ENCODE measurements at places on chromosomes 3 and 15.

DNA sequence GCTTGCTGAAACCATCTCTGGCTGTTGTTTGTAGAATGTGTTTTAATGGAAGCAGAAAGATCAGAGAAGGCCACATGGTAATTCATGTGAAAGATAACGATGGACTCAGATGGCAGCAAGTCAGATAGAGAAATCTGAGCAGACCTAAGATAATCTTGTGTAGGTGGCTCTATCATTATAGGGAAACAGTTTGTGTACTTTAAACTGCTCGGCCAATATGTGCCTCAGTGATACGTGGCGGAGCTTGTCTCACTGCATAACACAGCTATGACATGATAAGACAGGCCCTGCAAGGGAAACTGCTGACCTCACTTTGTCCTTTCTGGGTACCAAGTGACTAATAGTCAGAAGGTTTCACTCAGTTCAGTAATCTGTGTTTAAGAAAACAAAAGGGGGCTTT, 51.0 kb downstream of the MME start:
- no peaks in the 10 kb centered on the region for H3K27me3 ChIP-seq
- no peak overlapping the region for H3K4me3 ChIP-seq
- no peak overlapping the region for H3K27ac ChIP-seq
- H3K36me3 ChIP-seq, result no peaks in the 10 kb centered on the region
- no peaks in the 10 kb centered on the region for H3K4me1 ChIP-seq
- DNase-seq, result no peak

- no peak for DNase-seq
- no peaks in the 10 kb centered on the region for H3K27me3 ChIP-seq
- H3K4me1 ChIP-seq, result no peaks in the 10 kb centered on the region
Measured at GRCh38 chr3:46541835-46542234, 24.3 kb downstream of the LRRC2 start.

- no peaks in the 10 kb centered on the region for H3K27me3 ChIP-seq
- no peaks in the 10 kb centered on the region for H3K4me1 ChIP-seq
- H3K4me3 ChIP-seq, result no peak overlapping the region
Measured at GRCh38 chr3:32888739-32889138, 62.7 kb upstream of the CCR4 start.

GRCh38 chr3:178618197-178618596, 82.0 kb downstream of the KCNMB2 start:
- H3K27me3 ChIP-seq, result no peaks in the 10 kb centered on the region
- no peak overlapping the region for H3K4me3 ChIP-seq
- H3K27ac ChIP-seq, result no peak overlapping the region
- H3K4me1 ChIP-seq, result no peaks in the 10 kb centered on the region
- no peaks in the 10 kb centered on the region for H3K36me3 ChIP-seq

GRCh38 chr3:42831321-42831713, 22.1 kb downstream of the ACKR2 start:
- no peak overlapping the region for H3K4me3 ChIP-seq
- H3K4me1 ChIP-seq, result no peaks in the 10 kb centered on the region
- DNase-seq, result peak; percentile 81
- H3K27me3 ChIP-seq, result no peaks in the 10 kb centered on the region
- H3K36me3 ChIP-seq, result no peaks in the 10 kb centered on the region

- H3K4me3 ChIP-seq, result no peak overlapping the region
- H3K27ac ChIP-seq, result no peak overlapping the region
- no peaks in the 10 kb centered on the region for H3K27me3 ChIP-seq
- no peaks in the 10 kb centered on the region for H3K36me3 ChIP-seq
Measured at GRCh38 chr3:194196876-194197275, 60.9 kb downstream of the HES1 start.

GRCh38 chr15:79943820-79944219, 27.2 kb downstream of the BCL2A1 start:
- H3K4me3 ChIP-seq, result no peak overlapping the region
- DNase-seq, result no peak
- no peaks in the 10 kb centered on the region for H3K27me3 ChIP-seq
- no peaks in the 10 kb centered on the region for H3K36me3 ChIP-seq
- H3K27ac ChIP-seq, result no peak overlapping the region
- no peaks in the 10 kb centered on the region for H3K4me1 ChIP-seq

DNA sequence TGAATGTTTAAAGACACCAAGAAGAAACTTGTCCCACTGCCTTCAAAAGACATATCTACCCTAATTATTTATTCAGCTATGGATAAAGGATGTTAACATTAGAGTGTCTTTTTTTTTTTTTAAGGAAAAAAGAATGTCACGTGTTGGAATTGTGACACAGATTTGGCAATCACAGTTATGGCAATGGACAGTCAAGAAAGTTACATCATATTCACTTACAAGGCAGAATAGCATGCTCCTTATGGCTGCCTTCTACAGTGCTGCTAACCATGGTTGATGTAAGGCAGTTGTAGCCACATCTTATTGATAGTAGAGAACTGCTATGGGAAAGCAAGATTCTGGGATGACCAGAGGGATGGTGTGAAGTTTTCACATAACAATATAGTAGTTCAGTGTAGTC, 128.8 kb upstream of the ZBTB20 start:
- H3K27me3 ChIP-seq, result no peaks in the 10 kb centered on the region
- H3K4me3 ChIP-seq, result no peak overlapping the region
- no peaks in the 10 kb centered on the region for H3K4me1 ChIP-seq
- no peak overlapping the region for H3K27ac ChIP-seq
- H3K36me3 ChIP-seq, result no peaks in the 10 kb centered on the region
- no peak for DNase-seq

DNA sequence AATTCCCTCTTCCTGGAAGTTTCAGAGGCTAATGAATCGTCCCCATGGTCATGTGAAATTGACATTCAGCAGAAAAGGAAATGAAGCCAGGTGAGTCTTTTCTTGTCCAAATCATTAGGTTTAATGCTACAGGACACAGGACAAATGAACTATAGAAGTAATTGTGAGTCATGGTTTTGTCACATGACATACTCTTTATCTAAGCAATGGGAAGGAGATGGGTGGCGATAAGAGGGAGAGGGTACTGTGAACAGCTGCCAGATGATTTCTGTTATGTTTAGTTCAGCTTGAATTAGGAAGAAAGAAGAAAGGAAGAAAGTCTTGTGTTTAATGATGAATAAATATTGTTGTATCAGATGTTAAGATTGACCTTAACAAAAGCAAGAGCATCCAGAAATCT, 515.4 kb upstream of the ZNF717 start:
- DNase-seq, result no peak
- no peaks in the 10 kb centered on the region for H3K27me3 ChIP-seq
- H3K27ac ChIP-seq, result no peak overlapping the region
- H3K4me3 ChIP-seq, result no peak overlapping the region
- H3K36me3 ChIP-seq, result no peaks in the 10 kb centered on the region
- H3K4me1 ChIP-seq, result no peaks in the 10 kb centered on the region

DNA sequence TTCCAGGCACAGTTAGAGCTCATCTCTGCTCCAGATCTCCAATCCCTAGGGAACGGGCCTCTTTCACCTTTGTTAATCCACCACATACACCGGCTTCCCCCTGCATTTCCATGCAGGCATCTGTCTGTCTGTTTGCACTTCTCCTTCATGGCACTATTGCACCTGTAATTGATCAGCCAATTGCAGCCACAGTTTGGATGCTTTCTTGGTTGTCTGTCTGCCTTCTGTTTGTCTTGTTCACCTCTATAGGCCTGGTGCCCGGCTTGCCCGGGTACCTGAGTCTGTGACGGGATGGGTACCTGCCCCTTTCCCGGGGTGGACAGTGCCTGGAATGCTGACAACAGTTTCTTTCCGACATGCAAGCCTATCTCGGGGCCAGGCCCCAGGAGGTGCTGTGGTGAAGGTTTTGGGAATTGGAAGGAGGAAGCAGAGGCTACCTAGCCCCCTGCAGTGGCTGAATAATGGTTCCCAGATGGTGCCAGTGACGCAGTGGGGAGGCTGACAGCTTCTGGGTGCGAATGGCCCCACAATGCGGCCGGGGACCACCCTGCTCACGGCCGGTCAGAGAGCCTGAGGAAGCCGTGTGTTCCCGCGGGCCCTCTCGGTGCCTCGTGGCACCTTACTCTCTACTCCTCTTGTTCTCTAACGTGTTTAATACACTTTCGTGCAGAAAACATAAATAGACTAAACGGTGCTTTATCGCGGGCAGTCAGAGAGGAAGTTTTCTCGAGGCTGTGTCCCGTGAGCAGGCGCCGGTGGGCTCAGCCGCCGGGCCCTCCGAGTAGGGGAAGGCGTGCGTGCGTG, 31.3 kb upstream of the RAB6B start:
- H3K27me3 ChIP-seq, result no peaks in the 10 kb centered on the region
- no peak for DNase-seq
- no peak overlapping the region for H3K4me3 ChIP-seq
- no peak overlapping the region for H3K27ac ChIP-seq
- peaks cover 16% of the 10 kb centered on the region for H3K4me1 ChIP-seq
- H3K36me3 ChIP-seq, result no peaks in the 10 kb centered on the region

Data from body of pancreas (tissue), 4 donors.